Mammary epithelial cell (primary cell): ENCODE measurements at places on chromosomes 4 and X.
A peak's percentile ranks its signal among the peaks of the same experiment; 100 is the strongest.

DNA sequence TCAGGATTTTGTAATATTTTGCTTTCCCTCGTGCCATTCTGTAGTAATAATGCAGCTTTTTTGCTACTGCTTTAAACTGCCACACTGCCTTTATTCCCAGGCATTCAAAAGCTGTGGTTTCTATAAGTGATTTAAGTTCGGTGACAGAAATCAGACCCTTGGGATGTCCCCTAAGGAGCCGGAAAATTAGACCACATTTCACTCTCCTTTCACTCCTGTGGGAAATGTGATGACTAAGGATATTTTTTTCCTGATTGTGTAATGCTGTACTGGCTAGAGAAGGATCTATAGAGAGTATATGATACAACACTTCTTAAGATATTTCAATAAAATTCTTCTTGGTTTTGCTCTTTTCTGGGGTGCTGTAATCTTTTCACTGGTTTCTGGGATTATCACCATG lies 24.4 kb downstream of the UGT2A3 start:
- DNase-seq, result no peak

DNA sequence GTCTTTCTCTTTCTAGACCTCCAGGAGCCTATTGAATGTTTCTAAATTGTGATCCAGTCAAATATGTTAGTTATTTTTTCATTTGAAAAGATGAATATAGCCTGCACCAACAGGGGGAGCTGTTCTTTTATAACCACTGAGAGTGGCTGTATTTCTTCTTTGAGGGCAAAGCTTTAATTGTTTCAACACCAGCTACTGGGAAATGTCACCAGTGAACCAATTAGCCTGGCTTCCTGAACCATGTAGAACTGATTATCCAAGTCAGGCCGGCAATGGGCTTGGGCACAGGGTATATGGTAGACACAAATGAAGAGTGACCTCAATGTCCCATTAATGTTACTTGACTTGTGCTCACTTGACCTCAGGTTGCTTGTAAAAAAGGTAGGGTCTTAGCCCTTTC lies 4.8 kb upstream of the DAPP1 start:
- peak; percentile 27 for DNase-seq

DNA sequence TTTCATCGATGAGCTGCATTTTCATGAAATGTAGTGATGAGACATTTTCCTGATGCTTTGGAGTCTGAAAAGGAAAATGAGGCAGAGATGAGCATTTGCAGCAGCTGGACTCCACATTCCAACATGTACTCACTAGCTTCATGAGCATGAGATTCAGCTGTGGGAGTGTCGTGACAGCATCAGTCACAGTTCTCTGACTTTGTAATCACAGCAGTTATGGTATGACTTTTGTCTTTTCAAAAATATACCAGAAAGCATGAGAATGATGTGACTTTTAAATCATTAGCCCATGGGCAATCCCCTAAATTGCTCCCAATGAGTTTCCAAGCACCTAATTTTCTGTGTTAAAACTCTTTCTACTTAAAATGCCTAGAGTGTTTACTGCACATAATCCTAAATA lies 18.3 kb upstream of the MSL3 start:
- no peak for DNase-seq

- DNase-seq, result peak; percentile 2
These were observed 51.4 kb upstream of the GABRE start for GRCh38 chrX:152025656-152026440.

DNA sequence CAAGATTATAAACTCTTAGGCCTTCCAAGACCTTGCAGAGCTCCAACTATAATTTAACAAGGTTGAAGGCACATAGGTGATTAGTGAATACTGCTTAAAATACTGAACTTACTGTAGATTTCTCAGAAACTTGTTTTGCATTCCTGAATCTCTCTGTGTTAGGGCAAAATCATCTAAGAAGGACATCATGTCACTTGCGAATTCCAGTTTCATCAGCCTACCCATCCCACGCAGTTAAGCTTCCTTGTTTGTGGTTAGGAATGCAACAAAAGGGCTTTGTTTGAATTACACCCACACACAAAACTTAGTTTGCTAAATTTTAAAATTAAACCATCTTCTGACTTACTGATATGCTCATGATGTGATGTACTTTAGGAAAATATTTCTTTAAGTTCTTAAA lies 174.0 kb downstream of the SOWAHB start:
- peak; percentile 85 for DNase-seq

DNA sequence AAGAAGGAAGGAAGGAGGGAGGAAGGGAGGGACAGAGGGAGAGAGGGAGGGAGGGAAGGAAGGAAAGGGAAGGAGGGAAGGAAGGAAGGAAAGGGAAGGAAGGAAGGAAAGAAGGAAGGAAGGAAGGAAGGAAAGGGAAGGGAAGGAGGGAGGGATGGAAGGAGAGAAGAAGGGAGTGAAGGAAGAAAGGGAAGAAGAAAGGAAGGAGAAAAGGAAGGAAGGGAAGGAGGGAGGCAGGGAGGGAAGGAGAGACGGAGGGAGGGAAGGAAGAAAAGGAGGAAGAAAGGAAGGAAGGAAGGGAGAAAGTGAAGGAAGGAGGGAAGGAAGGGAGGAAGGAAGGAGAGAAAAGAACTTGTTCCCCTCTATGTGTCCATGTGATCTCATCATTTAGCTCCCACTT lies 465.0 kb downstream of the KCTD8 start:
- no peak for DNase-seq

DNA sequence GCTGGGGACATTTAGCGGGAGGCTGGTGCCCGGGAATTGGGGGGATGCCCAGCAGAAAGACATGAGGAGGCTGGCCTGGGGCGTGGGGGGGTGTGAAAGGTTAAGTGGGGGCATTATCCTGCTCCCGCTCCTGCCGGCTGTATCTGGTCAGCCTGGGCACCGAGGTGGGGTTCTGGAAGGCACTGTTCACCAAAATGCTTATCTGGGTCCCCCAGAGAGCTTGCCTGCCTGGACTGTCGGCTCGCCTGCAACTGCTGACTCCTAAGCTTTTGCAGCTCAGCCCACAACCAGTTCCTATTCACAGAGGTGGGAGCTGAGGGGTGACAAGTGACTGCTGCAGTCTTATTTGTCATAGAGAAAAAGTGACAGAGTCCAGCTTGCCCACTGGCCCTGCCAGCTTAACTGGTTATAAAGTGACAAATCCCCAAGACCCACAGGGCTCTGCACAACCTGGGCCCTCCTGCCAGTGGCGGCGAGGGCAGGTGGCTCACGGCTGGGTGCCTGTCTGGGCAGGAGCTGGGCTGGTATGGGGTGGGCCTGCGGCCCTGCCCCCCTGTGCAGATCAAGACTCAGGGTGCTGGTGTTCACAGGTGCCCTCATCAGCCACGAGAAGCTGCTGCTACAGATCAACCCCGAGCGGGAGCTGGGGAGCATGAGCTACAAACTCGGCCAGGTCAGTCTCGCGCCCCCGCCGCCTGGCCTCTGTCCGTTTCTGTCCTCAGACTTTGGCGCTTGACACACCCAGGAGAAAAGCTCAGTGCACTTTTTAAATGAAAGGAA lies 23.7 kb upstream of the MSANTD1 start:
- no peak for DNase-seq

- peak; percentile 32 for DNase-seq
These were observed 171.5 kb upstream of the VEGFC start for GRCh38 chr4:176964116-176964691.

DNA sequence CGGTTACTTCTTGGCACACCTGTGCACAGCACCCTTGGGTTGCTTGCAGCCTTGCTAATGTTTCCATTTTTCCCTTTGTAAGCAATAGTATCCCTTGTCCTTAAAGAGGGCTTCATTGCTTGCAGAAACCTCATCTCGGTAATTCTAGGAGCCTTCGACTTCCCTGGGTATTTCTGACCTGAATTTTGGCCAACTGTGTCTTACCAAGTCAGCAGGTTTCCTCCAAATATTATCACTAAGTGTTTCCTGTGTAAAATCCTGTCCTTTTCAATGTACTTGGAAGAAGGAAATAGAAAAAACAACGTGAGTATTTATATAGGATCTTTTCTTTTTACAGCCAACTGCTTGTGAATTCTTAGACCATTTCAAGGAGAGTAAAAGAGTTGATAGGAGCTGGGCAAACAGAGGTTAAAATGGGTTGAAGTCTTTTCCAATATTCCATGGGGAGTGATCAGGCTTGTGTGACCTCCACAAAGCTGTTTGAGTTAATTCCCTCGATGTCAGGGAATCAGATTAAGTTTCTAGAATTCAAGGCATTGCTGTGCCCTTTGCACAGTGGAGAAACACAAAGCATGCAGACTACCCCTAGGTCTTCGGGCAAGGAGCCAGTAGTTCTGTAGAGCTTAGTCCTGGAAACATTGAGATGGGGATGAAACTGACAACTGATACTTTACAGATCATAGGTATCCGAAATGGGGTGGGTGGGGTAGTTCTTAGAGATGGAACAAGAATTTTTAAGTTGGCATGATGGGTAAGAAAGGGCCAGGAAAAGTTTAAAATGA lies 209.9 kb downstream of the CPE start:
- no peak for DNase-seq

DNA sequence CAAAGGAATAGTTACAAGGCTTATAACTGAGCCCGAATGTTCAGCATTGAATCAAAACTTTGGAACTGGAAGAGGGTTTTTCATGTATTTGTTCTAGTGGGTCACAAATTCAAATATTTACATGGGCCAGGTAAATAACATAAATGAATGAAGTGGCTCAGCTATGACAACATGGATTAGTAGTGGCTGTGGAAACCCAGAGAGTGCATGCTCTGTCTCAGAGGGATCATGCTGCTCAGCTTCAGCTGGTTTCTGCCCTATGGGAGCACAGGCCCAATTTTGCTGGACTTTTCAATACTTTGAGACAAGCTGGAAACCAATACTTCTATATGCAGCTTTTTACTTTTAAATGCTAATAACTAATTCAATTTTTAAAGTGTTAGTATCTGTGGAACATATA lies 394.0 kb upstream of the TEX13C start:
- no peak for DNase-seq

- DNase-seq, result no peak
These were observed 20.9 kb upstream of the USP27X start for GRCh38 chrX:49858341-49858740.

DNA sequence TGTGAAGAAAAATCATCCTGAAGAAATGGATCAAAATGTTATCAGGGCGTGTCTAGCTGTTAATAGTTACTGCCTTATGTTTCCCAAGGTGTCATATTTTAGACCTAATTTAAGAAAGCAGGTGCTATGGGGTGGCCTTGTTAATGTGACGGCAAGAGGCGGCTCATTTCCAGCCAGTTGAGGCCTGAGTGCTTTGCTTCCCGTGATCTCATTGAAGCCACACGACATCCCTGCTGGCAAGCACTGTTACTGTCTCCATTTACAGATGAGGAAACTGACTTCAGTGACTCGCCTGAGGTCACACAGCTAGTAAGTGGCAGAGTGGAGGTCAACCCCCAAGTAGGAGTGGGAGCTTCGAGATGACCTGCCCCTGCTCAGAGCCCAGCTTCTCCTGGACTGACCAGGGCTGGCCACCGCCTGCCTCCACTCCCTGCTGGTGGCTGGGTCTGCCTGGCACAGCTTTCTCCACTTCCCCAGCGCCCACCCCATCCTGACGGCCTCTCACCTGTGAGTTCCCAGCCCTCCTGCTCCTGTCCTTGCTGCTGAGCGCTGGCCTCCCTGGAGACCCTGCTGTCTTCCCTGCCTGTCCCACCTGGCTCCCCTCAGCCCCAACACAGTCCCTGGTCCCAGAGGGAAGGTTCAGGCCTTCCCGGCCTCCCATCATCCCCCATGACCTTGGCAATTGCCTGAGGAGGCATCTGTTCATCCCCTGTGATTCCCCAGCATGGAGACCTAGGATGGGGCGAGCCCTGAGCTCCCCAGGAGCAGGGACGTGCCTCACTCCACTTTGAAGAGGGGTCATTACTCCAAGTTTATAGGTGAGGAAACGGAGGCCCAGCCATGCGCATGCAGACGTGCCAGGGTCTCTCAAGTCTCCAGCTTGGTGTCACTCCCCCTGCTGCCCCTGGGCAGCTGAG lies 47.7 kb upstream of the SORCS2 start:
- DNase-seq, result no peak

DNA sequence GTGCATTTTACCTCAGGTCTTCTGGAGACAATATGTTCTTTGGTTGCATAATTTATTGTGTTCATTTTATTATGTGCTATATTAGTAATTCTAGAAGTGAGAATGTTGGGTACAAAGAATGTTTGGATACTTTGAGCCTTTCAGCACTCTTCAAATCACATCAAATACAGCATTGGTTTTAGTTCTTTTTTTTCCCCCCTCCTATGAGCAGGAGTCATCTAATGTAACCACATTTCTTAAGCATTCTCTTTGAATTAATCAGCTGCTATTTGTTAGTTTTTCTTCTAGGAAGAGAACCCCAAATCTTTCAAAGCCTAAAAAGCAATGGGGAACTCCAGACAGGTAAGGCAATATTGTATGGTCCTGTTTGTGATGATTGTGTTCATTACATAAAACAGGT lies 46.7 kb downstream of the ARL9 start:
- no peak for DNase-seq

DNA sequence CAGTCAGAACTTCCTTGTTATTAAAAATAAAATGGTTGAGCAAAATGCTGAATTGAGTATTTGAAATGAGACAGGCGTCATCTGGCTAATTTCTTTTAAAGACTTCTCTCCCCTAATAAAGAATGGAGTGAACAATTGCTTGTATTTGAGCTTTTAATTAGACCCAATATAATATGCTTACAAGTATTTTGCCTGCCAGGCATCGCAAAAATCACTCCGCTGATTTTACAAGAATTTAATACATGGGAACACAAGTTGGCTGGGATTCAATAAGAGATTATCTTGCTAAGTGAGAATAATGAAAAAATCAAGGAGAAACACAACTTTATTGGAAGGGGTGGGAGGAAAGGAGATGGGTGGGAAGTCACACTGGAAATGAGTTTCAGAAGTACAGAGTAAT lies 52.3 kb downstream of the KLF3 start:
- no peak for DNase-seq

- DNase-seq, result no peak
These were observed 60.9 kb downstream of the HTT start for GRCh38 chr4:3135155-3136011.

DNA sequence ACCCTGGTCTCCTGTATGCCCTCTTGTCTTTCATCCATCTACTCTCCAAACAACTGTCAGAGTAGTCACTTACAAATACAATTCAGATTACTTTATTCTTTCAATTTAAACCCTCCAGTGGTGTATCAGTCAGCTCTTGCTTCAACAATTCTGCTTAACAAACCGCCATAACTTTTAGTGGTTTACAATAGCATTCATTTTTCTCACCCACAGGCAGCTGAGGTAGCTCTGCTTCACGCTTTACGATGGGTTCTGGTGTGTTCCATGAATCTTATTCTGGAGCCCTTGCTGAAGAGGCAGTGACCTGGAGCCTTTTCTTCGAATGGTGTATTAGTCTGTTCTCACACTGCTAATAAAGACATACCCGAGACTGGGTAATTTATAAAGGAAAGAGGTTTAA lies 86.2 kb upstream of the CAMK2D start:
- DNase-seq, result no peak

- DNase-seq, result no peak
These were observed 41.2 kb downstream of the TNIP2 start for GRCh38 chr4:2714918-2715317.

DNA sequence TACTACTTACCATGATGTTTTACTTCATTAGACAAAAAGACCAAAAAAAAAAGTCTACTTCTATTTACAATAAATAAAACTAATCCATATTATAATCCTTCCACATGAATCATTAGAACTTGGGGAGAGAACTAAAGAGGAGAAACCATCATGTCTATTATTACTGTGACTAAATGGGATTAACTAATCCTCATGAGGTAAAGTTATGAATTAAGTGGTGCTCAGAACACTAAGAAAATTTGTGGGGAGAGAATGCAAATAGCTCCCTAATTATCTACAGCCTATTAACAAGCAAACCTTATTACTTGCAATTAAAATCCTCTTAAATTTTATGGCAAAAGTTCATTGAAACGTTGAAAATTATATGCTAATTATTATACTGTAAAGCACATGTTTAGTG lies 68.8 kb downstream of the MAB21L2 start:
- DNase-seq, result no peak
